Epithelial cell of prostate (primary cell): ENCODE measurements at places on chromosomes 1 and 21.

DNA sequence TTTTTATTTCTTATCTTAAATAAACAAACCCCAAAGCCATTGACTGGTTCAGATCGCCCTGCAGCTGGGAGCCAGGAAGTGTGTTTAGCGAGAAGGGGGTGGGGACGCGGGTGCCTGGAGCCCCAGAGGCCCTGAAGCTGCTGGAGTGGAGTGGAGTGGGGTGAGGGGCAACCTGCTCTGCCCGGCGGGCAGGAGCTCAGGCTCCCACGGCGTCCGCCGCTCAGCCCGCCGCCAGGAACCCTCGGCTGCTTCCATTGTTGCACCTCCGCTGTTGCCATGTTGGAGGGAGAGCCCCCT is 673 bp downstream of the PIK3C2B start:
- no peak for DNase-seq

DNA sequence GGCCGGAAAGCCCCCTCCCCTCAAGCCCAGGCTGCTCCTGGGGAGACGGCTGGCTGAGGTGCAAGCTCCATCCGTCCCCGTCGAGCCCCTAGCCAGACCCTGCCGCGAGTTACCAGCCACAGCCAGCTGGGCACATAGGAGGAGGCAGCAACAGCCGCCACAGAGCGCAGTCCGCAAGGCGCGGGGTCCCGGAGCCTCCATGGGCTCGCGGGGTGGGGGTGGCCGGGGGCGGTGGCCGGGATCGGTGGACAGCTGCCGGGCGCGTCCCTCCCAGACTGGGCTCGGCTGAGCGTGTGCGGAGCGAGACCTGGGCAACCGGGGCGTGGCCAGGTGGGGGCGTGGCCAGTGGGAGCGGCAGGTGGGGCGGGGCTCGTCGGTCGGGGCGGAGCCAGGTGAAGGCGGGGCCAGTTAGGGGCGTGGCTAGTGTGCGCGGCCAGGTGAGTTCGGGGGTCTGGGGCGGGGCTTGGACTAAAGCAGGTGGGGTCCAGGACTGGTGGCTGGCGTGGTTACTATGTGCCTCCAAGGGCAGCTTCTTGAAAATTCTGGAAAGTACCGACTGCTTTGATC is at the start of gene CD164L2:
TSS of gene CD164L2 (minus strand) at position 295 of the 567 bp plus-strand sequence. CDS start at position 201, 94 bp downstream.
- DNase-seq, result no peak

- DNase-seq, result no peak
Measured at GRCh38 chr1:76587212-76587611, 280.1 kb upstream of the ST6GALNAC5 start.

- no peak for DNase-seq
Measured at GRCh38 chr21:46055863-46056281, 42.0 kb upstream of the COL6A2 start.

GRCh38 chr1:182823220-182823619 is 15.9 kb upstream of the DHX9 start:
- no peak for DNase-seq

DNA sequence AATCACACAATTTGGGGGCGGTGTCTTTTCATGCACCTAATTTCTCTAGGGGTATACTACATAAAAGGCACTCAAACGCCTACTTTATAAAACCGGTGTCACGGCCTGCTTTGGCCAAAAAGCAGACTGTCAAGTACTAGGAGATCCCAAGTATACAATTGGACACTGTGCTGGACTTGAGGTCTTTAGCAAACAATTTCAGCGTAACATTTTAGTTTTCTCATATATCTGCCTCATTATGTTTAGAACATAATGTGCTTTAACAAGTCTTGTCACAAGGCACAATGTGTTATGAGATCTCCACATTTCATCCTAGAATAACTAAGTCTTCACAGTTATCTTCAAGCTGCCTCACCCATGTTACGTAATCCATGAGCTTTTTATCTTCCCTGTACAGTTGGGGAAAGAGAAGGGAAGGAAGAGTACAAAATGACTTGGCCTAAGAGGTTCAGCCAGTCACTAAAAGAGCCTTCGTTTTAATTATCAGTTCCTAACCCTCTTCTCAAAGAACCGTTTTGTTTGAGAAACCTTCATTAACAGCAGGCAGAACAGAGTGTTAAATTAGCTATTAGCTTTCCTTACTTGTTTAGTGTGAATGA is 1.7 kb downstream of the SSX2IP start:
- no peak for DNase-seq

GRCh38 chr1:207763091-207763490 is 11.2 kb downstream of the CD46 start:
- no peak for DNase-seq

- no peak for DNase-seq
Measured at GRCh38 chr1:94228640-94229375, 8.6 kb downstream of the ARHGAP29 start.

DNA sequence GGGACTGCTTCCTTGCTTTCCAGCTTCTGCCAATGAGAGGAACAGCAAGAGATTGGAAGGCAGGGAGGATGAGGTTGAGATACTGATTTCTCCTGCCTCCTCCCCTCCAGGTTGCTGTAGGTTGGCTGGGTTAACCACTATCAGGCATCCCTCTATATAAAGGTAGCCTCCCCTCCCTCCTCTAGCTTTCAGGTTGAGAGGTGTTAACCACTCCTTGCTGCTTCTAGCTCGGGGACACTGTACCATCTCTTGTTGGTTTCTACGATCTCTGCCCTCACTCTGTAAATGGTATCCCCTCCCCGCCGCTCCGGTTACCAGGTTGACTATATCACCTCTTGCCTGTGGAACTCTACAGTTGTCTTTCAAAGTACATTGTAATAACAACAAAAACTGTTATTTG is 16.7 kb downstream of the LPAR3 start:
- DNase-seq, result no peak

- no peak for DNase-seq
Measured at GRCh38 chr1:57882072-57882471, 458.2 kb upstream of the DAB1 start.

DNA sequence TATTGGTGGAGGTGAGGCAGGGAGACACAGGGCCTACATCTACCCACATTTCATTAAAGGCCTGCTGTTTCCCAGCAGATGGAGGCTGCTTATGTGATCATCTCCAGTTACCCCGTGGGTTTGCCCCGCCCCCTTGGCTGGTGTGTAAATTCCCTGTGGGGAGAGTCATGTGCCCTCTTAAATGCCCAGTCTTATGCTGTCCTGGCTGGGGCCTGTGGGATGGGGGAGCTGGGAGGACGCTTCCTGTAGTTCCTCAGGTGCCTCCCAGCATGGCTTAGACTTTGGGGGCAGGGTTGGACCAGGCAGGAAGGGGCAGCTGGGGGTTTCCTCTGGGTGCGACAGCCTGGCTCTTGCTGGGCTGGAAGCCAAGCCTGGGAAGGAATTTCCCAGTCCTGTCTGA is 15.5 kb upstream of the CITED4 start:
- DNase-seq, result no peak

DNA sequence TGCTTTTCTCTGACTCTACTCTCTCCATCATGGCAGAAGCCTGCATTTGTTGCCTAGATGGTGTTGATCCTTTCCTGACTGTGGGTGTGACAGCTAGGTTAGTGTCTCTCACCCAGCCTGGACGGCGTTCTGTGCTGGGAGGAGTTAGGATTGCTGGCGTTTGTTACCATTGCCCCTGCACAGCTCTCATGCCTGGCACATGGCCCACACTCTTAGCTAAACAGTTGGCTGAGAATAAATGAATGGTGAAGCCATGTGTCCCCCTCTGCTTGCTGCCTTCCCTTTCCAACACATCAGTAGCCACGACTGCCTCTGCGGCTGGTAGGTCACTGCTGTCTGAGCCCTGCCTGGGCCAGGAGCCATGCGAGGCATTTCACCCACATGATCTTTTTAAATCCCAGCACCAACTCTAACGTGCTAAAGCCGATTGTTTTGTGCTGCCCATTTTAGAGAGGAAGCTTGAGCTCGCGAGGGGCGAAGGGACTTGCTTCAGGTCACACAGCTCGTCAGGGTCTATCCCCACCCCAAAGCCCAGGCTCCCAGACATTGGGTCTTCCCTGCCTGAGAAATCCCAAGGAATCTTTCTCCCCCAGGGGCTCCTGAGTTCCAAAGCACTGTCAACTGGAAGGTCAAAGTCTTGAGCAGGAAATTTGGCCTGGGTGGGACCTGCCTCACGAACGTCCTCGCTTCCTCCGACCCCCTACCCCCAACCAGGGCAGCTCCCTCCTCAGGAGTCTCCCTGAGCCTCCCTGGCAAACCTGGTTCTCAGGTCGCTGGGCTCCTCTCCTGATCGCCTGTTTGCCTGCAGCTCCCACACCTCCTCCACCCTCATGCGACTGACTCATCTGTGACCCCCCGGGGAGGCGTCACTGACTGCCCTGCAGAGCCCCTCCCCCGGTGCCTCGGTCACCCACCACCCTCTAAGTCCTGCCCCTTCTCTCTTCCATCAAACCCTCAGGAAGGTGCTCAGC is 271.7 kb upstream of the C1orf174 start:
- DNase-seq, result no peak

GRCh38 chr1:112713466-112714312 is 1.4 kb downstream of the PPM1J start:
- DNase-seq, result no peak

DNA sequence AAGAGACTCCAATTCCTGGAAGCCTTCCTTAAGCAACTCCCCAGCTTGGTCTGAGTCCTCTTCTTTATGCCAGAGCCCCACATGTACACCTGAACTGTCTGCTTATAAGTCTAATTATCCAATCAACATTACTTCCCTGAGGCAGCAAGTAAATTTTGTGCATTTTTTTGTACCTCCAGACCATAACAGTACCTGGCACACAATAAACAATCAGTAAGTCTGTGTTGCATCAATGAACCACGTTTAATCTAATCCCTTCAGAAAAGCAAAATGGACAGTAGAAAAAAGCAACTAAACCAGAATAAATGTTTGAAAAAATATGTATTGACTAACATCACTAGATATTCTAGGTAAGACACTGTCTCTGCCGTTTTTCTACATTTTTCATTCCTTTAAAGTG is 20.5 kb downstream of the MRPL39 start:
- no peak for DNase-seq

DNA sequence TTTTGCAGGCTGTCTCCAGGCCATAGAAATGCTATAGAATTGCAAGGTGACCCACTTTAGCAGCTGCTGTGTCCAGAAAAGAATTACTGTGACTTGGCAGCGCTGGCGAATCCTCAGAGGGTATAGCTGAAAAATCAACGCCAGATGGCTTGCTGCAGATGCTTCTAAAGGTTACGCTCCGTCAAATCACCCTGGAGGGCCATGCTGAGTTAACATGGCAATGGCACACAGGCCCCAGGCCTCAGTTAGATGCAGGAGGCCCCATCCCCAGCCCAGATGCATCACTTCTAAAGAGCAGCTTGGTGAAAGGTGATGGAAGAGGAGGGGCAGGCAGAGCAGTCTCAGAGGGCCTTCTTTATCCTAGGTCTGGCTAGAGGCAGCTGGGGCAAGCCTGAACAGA is 18.0 kb downstream of the KIAA1614 start:
- no peak for DNase-seq

DNA sequence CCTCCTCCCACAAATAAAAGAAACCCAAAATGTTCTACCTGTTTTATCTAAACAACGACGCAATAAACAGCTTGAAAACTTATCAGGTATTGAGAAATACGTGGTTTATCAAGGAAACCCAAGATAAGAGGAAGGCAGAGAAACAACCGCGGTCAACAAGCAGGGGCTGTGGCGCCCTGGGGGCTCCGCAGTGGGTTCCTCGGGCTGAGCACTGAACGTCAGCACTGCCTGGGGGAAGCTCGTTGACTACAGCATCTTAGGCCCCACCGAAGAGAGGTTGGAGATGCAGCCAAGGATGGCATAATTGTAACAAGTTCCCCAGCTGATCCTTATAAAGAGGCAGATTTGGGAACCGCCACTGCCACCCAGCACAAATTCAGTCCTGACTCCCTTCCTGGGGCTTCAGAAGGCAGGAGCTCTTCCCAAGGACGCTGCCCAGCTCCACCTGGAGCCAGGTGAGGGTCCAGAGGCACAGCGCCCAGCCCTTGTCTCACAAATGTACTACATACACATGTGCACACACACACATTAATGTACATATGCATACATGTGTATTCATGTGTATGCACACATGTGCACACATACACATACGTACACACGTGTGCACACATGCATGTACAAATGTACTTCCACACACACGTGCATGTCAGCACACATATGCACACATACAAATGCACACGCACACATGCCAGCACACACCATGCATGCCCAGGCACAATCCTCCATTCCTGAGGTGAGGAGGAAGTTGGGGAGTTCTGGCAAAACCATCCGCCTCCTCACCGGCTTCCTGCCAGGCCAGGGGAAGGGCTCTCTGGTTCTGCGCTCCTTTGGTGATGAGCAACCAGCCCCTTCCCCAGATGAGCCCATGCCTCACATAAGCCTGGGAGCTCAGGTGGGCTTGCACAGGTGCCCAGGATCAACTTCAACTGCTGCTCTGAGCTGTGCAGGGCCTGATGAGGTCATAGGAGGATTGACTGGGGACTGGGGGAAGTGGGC is 251.1 kb downstream of the NPHP4 start:
- DNase-seq, result no peak

GRCh38 chr1:236619398-236619797 is 15.1 kb upstream of the HEATR1 start:
- no peak for DNase-seq

GRCh38 chr1:167456926-167457325 is 61.4 kb downstream of the CD247 start:
- no peak for DNase-seq

GRCh38 chr1:71587961-71588360 is 507.1 kb upstream of the ZRANB2 start:
- DNase-seq, result no peak

DNA sequence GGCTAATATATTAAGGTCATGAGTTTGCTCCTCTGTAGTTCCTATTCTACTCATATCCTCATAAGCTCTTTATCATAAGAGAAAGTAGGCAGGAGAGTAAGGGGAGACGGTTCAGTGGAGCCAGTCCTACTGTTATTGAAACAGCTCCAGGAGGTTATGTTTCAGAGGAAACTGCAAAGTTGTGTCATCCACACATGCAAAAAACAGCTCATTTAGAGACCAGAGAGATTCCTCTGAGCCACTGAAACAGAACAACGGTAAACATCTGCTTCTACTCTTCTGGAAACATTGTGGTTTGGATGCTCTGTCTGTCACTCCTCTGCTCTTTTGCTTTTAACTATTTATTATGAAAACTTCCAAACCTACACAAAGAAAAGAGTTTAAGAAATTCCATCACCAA is 66.3 kb upstream of the PPP2R5A start:
- DNase-seq, result no peak
